Small intestine (tissue), 16 donors: ENCODE measurements at places on chromosomes 2 and 18. TPM values are rescaled to one million over a fixed set of nuclear protein-coding genes. Genes with fewer than 3 reads are reported as not detected.

RAX gene
- 0.01 TPM for polyA plus RNA-seq

CLEC4F gene
- polyA plus RNA-seq = 0.13 TPM

TPGS2 gene
- polyA plus RNA-seq = 31.8 TPM

ZNF519 gene
- polyA plus RNA-seq = 7.2 TPM

- DNase-seq = no peak
These were observed 61.8 kb upstream of the EFEMP1 start for GRCh38 chr2:55985406-55985805.

DNA sequence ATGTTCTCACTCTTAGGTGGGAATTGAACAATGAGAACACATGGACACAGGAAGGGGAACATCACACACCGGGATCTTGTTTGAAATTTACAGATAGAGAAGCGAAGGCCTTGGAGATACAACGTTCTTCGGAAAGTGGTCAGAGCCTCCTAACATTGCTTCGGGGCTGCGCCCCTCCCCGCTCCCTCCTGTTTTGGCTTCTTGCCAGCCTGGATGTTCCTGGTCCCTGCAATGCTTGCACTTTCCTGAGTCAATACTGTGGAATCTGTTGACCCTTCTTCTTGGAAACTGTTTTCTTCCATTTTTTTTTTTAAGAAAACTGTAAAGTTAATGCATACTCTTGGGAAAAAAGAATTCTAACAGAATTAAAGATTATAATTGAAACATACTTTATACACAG, 360.8 kb downstream of the SOCS6 start:
- DNase-seq = no peak

GRCh38 chr18:36706134-36706881, 122.5 kb downstream of the TPGS2 start:
- no peak for DNase-seq

GRCh38 chr2:84493514-84493913, 22.8 kb upstream of the DNAH6 start:
- no peak for DNase-seq

- no peak for DNase-seq
These were observed 40.5 kb upstream of the RTN4 start for GRCh38 chr2:55090702-55091101.

DNA sequence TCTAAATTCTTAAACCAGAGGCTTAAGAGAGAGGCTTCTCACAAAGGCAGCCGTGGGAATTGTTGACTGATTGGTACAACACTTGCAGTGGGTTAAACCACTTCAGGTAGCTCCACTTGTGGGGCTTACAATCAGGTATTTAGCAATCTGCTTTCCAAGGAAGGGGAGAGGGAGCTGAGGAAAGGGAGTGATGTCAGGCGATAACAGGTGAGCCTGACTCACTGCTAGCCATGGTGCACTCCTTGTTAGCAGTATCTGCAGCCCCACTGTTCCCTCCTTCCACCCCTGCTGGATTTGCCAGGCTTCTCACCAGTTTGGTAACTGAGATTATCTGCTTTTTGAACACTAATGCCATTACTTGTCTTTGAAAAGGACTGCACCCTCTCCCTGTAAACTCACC, 1056.7 kb upstream of the FANCL start:
- no peak for DNase-seq

DNA sequence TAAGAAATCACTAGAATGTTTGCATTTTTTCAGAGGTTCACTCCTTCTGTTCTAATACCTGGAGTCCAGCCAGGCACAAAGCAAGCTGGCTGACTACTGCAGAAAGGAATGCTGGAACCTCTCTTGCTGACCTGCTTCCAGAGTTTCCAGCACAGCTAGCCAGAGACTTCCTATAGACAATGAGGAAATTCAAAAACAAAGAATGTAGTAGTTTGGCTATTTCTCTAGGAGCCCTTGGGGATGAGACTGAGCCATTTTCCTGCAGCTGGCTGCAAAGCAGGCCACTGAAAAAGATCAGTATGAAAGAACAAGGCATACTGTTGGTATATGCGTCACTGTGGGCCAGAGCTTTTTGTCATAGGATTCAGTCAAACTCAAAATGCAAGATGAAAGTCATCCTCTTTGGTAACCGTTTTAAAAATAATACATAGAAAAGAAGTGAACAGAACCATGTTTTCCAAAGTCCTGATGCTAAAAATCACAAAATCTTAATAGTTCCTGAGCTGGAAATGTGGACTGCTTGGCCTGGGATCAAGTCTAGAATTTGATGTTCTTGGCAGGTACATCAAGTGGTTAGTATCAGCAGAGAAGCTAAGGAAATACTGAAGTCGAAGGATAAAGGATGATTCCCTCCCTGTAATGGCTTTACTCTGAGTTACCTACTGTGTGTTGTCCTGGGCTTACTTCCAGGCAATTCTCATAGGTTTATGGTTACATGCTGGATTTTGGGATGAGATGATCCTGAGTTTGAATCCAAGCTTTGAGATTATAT, 9.0 kb upstream of the DSEL start:
- no peak for DNase-seq
